ENCODE measurements at places on chromosomes 5 and 9.

GRCh38 chr5:142255831-142256230, 69.0 kb downstream of the SPRY4 start:
- DNase-seq, result no peak

- no peak for DNase-seq
Observed at GRCh38 chr9:27749838-27750237, 176.6 kb upstream of the C9orf72 start.

- no peak for DNase-seq
Observed at GRCh38 chr9:84238652-84239051, 101.9 kb downstream of the SLC28A3 start.

DNA sequence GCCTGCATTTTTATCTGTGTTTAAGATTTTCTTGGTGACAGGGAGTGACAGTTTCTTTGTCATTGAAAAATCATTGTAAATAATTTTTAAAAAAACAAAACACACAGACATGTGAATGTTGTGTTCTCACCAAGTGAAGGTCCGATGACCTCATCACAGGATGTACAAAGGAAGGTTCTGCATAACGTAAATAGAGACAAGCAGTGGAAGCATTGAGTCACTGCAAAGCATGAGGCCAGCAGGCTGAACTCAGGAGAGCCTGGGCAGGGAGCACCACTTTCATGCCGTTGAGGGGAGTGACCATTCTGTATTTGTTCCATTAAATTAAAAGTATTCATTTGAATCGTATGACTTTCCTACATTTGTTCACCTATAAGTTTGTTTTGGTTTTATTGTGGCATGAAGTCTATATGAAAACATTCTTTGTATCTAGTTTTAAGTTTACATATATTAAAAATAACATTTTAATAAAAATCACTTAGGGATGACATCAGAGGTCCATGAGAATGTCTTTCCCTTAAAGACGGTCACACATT, 70.4 kb upstream of the TLE1 start:
- peak; percentile 33 for DNase-seq

GRCh38 chr9:83649515-83649914, 26.6 kb downstream of the IDNK start:
- DNase-seq, result no peak

- no peak for DNase-seq
Observed at GRCh38 chr5:54103871-54104270, 206.5 kb downstream of the ARL15 start.

DNA sequence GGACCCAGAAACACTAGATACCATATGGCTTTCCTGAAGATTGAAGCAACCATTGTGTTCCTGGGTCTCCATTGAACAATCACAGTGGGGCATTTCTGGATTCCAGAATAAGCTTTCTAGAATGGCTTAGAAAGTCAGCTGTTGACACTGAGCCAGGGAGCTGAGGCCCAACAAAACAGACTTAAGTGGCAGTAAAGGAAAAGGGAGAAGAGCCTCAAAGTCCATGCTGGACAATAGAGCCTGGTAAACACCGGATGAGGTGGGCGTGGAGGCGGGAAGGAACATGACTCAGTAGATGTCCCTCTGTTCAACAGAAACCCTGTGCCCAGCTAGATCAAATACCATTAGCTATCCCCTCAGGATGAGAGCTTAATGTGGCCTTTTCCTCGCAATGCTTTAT, 14.8 kb downstream of the SPARC start:
- DNase-seq, result peak; percentile 31

Data from suppressor macrophage treated with lipopolysaccharide for 4 hours (primary cell).